ENCODE measurements at places on chromosomes 2 and 18.
A peak's percentile ranks its signal among the peaks of the same experiment; 100 is the strongest.

GRCh38 chr2:222738312-222738711 lies 66.9 kb downstream of the MOGAT1 start:
- no peak for DNase-seq

DNA sequence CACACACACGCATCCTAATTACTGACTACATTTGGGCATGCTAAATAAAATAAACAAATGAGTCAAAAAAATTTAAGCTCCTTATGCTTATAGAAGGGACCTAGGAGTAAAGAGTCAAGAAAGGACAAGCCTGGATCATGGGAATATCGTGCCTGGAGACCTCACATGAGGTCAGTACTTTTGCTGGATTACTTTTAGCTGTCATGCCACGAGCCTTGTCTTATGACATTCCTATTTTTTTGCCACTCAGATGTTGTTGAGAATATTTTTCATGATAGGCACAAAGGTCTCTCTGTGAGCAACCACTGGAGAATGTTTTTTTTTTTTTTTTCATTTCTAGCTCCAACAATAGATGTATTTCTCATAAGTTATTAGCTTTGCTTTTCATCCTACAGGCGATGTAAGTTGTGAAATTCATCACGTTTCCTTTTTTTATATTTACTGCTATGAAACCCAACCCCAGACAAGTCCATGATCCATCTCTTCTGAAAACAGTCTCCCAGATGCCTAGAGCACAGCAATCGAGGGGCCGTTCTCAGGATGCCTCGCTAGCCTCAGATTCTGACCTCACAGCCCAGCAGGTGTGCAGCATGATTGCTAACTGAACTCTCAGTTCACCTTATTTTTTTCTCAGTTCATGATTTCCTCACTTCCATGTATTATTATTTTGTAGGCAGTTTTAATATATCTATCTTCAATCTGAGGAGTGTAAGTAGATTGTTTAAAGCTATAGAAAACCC lies 464.5 kb downstream of the IRS1 start:
- DNase-seq: no peak

DNA sequence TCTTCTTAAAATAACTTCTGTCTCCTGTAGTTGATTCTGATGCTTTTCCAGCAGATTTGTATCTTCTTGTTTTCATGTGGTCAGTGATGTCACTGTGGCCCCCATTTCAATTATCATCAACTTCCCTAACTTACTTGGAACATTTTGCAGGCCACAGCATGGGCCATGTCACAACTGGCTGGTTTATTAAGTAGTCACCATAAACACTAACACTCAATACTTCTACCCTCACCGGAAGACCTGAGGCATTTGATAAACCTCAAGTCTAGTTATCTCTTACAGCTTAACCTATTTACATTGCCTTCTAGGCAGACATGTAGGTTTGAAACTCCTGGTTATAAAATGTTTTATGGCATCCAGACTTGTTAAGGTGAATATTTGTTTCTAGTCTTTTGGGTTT lies 37.4 kb upstream of the PROKR1 start:
- no peak for DNase-seq

GRCh38 chr18:50475538-50476193 lies 84.2 kb upstream of the MAPK4 start:
- no peak for DNase-seq

GRCh38 chr2:10417551-10418335 lies 30.4 kb downstream of the ODC1 start:
- DNase-seq: no peak

GRCh38 chr2:174024524-174025270 lies 59.5 kb upstream of the SP3 start:
- DNase-seq: no peak

DNA sequence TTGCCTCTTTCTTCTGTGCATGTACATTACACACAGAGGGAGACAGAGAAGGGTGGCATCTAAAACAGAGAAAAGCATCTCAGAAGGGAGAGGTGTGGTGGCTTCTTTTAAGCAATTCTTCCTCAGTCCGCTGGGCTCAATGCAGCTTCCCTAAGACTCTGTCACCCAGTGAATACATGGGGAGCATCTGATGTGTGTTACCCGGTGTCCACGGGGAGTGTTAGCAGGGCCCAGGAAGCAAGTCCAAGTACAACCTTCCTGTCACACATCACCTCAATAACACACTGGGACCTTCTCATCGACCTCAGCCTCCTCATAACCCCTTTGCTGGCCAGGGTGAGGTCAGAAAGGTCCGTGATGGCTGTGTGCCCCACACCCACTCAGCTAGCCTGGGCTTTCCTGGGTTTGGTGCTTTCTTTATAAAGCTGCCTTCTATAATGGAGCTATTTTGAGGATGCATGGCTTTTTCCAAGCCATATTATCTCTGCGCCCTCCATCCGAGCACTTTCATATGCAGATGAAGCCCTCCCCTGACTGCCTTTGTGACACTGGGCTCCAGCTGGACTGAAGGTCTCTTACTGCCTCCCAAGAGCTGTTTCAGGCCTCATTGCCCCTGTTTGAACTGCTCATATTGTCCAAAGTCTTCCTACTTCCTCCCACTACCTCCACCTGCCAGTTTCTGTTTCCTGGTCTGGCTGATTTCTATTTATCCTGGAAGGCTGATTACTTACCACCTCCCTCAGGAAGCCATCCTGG lies 21.4 kb downstream of the TNFRSF11A start:
- DNase-seq: no peak

DNA sequence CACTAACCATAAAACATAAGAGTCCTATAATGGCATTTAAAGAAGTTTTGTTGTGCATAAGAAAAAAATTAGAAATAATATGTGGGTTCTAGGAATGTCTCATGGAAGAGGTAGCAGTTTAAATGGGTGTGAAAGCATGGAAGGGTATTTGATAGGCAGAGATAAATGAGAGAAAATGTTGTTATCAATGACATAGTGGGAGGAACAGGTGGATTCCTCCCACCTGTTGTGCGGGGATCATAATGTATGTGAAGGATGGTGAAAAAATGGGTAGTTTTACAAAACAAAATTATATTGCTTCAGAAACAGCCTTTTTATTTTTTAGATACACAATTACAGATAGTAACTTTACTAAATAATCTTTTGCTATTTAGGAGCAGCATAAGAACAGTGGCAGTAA lies 41.7 kb downstream of the RIT2 start:
- no peak for DNase-seq

DNA sequence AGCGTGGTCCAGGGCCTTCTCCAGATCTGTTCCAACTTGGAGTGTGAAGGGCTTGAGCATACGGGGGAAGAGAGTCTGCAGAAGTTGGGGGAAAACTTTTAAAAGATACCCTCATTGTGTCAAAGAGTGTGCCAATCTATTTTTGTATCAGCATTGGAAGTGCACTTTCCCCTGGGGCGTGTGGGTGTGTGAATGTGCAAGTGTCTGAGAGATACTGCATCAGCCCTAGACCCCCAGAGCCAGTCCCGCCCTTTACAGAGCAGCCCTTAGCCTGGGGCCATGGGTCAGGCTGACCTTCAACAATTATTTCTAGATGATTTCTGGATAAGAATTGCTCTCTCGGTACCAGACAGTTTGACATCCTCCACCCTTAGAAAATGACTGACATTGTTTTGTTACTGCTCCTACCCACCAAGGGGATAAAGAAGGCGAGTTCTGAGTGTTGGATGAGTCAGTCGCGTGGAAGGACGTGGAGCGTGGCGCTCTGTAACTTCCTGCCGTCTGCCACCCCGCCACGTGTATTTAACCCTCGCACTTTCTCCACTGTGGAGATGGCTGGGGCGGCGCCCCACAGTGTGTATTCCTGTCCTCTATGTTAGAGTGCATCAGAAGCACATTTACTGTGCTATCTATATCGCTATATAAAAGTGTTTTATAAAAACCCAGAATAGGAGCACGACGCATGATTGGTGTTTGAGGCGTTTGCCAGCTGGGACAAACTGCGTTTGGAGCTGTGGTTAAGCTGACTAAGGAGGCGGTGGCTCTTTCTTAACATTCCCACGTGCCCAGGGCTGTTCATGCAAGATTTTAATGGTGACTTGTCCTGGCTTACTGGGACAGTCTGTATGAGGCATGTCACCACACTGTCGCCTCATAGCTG lies 122.6 kb downstream of the CABLES1 start:
- DNase-seq: no peak

DNA sequence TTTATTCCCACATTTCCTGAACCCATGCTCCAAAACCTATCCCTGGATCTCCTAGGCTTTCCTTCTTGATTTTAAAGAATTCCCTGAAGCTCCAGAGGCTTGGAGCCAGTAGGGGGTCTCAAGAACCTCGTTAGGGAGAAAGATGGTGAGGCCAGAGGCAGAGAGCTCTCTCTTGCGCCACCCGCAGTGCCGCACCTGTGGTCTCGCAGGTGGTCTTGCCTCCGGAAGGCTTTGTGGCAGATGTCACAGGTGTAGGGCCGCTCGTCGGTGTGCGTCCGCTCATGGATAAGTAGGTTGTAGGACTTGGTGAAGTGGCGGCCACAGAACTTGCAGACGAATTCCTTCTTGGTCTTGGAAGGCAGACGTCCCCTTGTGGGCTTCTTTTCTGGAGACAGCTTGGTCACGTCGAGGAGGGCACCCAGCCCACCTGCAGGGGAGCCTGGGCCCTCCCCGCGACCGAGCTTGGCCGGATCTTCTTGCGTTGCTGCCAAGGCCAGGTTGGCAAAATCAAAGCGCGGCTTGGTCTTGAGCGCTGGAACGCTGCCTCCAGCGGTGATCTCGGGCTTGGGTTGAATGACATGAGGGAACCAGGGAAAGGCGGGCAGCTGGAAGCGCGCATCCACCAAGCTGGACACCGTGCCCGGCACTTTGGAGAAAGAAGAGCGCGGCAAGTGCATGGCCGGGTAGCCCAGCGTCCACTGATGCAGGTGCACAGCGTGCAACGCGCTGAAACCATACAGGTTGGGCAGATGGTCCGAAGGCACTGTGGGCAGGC lies 5.3 kb downstream of the OSR1 start:
- DNase-seq: no peak

DNA sequence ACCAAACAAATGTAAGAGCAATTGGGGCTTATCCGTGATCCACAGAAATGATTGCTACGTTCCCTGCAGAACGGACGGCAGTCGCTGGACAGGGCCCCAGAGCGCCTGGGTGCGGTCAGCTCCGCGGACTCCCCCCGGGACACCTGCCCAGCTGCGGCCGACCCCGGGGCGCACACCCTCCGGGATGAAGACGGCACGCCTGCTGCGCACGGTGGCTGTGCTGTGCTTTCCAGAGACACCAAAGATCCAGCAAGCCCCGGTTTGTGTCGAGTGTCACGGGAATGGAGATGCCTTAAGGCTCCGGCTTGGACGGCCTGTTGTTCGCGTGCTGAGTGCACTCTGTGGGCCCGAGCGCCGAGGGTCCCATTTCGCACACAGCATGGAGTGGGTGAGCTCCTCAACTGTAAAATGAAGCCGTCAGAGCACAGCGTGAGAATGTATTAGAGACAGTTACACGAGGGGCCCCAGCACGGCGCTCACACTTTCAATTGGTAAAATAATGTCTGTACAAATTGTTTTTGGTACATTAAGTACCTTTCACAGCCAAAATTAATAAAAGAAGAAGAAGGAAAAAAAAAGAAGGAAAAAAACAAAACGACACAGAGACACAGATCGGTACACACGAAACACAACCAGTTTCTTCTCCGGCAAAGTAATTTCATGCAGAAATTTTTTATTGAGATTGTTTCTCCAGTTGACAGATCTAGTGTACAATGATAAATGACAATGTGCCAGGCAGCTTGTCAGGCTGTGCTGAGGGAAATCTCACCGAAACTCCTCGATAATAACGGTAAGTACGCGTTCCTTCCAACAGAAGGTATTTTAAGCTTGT lies 615.8 kb upstream of the SALL3 start:
- DNase-seq: no peak

GRCh38 chr2:191636586-191636985 lies 41.4 kb upstream of the NABP1 start:
- no peak for DNase-seq

DNA sequence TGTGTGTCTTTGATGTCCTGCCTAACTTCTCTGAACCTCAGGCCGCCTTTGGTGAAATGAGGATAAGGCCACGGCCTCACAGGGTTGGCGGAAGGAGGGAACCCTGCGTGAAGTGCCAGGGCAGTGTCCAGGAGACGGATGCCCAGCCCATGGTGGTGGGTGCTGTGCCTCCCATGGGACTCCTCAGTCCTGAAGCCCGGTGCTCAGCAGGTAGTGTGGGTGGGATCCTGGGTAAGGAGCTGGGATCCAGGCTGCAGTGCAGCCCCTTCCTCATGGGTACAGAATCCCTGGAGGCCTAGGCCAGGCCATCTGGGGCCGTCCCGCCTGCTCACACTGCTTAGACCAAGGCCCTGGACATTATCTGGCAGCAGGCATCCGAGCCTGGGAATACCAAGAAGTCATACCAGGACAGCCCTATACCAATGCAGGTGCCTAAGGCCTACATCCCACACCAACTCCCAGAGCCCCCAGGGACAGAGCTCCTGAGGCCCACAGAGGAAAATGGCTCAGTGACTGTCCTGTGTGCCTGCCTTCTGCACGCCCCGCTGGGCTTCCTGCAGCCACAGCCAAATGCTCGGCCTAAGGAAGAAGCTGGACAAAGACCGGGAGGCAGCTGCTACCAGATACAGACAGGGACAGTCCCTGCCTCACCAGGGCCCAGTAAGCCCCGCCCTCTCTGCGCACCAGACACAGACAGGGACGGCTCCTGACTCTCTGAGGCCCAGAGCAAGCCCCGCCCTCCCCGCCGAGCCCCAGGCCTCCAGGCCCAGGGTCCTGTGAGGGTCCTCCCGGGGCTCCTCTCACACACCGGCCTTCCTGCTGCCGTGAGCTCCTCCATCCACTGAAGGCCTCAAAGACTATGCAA lies 78.0 kb downstream of the NDUFA10 start:
- DNase-seq: no peak

GRCh38 chr2:240135706-240136012 lies 446 bp downstream of the COPS9 start:
- no peak for DNase-seq

DNA sequence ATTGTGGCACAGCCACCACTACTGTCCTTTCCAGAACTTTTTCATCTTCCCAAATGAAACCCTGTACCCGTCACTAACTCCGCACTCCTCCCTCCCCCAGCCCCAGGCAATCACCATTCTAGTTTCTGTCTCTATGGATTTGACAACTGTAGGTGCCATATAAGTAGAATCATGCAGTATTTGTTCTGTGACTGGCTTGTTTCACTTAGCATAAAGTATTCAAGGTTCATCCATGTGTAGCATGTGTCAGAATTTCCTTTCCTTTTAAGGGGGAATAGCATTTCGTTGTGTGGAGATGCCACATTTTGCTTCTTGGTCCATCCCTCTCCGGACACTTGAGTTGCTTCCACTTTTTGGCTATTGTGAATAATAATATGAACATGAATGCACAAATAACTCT lies 842 bp upstream of the CKAP2L start:
- peak; percentile 31 for DNase-seq

- DNase-seq: no peak
These were observed 15.9 kb downstream of the GTF3C3 start for GRCh38 chr2:196783431-196784094.

DNA sequence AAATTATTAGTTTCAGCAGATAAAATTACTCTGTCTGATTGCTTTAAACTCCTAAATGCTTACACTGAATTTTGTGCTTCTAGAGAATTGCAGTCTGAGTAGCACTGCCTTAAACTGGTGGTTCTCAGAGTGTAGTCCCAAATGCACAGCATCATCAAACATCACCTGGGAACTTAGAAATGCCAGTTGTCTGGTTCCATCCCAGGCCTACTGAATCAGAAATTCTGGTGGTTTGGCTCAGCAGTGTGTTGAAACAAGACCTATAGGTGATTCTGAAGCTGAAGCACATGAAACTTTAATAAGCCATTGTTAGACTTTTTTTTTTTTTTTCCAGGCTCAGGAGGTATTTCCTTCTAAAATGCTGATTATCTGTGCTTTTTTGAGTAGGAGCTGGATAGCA lies 22.0 kb downstream of the EPC2 start:
- DNase-seq: no peak

GRCh38 chr2:45096996-45097395 lies 87.7 kb upstream of the SIX2 start:
- no peak for DNase-seq

Data from NCI-H2227 treated with DMSO at 0.1 percent for 48 hours (cell line).